Adrenal gland (tissue), 19 donors: ENCODE measurements at places on chromosomes 4 and X. TPM values are rescaled to one million over a fixed set of nuclear protein-coding genes. Genes with fewer than 3 reads are reported as not detected.

- DNase-seq: no peak
These were observed 17.7 kb downstream of the SPON2 start for GRCh38 chr4:1154523-1155182.

SPANXA2 gene
- not detected for polyA plus RNA-seq

FAM200B gene
- 68.6 TPM for polyA plus RNA-seq

VMA21 gene
- 5.0 TPM for polyA plus RNA-seq
